ENCODE measurements at places on chromosomes 6 and 20.

DNA sequence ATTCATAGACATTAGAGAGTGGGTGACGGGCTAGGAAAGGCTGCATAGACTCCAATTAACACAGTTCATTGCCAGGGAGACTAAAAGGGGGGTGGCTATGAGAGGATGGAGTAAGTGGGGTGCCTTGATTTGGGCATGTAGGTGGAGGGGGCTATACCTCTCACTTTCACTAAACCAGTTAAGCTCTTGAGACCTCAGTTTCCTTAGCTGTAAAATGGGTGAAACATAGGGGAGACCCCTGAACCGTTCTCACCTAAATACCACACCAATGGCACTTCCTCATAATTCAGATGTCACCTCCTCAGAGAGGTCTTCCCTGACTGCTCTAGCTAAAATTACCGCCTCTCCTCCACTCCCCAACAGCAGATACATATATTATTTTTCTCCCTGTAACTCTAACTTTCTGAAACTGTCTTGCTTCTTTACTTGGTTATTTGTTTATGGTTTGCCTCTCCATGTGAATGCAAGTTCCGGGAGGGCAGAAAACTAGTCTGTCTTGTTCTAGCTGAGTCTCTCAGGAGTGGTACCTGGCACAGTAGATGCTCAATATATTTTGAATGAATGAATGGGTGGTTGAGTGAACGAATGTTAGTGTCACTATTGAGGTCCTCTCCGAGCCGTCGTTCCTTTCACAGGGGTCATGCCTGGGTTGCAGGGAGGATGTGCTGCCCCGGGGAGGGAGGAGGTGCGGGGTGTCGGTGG, 615 bp upstream of the EYA2 start:
- no peak for DNase-seq

- DNase-seq, result no peak
These were observed 347.3 kb upstream of the RUNX2 start for GRCh38 chr6:44980841-44981240.

- DNase-seq, result no peak
These were observed 61.3 kb downstream of the TRERF1 start for GRCh38 chr6:42390228-42390934.

DNA sequence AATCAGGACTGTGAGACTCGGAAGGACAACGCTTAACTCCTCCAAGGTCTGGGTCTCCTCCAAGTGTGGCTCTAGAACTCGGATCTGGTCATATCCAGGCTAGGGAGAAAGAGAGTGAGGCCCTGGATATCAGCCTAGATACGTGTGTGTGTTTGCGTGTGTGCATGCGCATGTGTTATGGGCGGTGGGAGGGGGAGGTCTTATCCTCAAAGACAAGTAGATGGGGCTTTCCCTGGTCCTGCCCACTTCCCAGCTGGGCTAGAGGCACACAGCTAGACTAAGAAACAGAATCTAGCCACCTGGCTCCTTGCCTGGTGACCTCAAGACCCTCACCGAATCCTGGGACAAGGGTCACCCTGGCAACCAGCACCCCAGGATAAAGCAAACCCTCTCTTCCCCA, 13.2 kb downstream of the CPNE5 start:
- no peak for DNase-seq

- peak; percentile 65 for DNase-seq
These were observed 2.5 kb downstream of the ZSCAN26 start for GRCh38 chr6:28269492-28269891.

Data from suppressor macrophage treated with lipopolysaccharide for 1 hour (primary cell).